ENCODE measurements at places on chromosomes 13 and 19.

- DNase-seq = no peak
Observed at GRCh38 chr13:43939086-43939485, 59.4 kb downstream of the LACC1 start.

DNA sequence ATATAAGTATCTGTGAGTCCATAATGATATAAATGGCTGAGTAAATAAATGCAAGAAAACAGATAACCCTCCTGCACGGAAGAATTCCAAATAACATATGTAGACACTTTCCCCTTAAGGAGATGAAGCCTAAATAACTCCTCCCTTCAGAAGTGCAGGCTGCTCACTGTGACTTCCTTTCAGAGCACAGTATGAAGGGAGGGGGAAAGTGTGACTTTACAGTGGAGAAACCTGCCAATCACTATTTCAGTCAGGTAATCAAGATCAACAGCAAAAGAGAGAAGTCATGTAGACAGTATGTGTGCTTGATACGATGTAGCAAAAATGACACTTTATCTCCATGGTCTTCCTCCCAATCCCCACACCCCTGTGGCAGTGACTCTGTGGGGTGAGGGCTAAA, 7.1 kb downstream of the GGACT start:
- DNase-seq = no peak

DNA sequence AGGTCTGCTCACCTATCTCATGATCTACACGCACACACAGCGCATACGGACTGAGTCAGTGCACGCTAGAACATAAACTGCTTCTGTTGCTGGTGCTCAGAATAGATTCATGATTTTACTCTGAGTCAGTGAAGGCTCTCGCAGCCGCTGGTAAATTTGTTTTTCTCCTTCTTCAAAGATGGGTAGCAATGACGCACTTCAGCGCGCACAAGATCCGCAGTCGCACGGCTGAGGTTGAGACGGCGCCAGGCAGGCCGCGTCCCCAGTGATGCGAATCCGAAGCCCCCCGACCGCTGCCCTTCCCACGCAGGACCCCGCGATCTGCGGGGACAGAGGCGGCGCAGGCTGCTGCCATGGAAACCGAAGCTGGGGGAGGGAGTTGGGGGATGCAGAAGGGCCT, 103.7 kb upstream of the USP29 start:
- DNase-seq = no peak

GRCh38 chr19:53880711-53881481, 1.1 kb upstream of the PRKCG start:
- no peak for DNase-seq

- DNase-seq = no peak
Observed at GRCh38 chr13:97300871-97301270, 78.7 kb downstream of the MBNL2 start.

GRCh38 chr19:33780746-33781145, 15.9 kb upstream of the KCTD15 start:
- DNase-seq = no peak

DNA sequence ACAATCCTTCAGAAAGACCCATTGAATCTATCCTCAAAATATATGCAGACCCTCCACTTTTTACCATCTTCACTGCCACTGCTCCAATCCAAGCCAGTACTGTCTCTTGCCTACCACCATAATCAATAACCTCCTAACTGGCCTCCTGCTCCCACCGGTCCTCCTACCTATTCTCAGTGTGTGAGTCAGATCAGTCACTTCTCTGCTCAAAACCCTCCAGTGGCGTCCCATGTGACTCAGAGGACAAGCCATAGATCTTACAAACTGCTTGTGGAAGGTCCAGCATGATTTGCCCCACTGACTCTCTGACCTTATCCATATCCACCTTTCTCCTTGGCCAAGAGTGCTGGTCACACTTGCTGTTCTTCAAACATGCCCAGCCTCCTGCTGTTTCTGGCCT, 23.4 kb upstream of the MBNL2 start:
- DNase-seq = no peak

DNA sequence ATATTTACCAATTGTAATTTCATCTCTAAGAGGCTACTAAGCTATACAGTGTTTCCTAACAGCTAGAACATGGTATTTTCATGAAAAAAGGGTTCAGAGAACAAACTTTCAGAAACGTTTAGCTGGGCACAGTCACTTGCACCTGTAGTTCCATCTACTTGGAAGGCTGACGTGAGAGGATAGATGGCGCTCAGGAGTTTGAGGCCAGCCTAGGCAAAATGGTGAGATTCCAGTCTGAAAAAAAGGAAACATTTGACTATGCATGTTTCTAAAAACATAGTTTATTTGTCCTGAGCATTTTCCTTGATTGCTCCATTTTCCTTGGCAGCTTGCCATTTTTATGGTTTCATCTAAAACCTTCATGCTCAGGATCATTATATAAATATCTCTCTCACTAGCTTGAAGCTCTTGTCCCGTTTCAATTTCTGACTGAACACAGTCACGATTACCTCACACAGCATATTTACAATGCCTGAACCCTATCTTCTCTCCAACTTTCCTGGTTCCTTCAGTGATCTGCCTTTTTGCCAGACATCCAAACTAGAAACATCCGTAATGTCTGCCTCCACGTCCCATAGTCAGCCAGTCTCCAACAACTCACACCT, 200.8 kb downstream of the RGCC start:
- DNase-seq = no peak

DNA sequence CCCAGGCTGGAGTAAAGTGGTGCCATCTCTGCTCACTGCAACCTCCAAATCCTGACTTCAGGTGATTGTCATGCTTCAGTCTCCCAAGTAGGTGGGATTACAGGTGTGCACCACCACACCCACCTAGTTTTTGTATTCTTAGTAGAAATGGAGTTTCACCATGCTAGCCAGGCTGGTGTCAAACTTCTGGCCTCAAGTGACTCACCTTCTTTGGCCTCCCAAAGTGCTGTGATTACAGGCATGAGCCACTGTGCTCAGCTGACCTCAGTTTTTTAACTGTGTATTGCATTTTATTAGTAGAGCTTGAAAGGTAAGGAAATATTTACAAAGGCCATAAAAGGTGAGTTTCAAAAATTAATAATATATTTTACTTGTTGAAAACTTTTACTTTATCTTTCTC, 2.3 kb downstream of the ZNF726 start:
- DNase-seq = no peak

DNA sequence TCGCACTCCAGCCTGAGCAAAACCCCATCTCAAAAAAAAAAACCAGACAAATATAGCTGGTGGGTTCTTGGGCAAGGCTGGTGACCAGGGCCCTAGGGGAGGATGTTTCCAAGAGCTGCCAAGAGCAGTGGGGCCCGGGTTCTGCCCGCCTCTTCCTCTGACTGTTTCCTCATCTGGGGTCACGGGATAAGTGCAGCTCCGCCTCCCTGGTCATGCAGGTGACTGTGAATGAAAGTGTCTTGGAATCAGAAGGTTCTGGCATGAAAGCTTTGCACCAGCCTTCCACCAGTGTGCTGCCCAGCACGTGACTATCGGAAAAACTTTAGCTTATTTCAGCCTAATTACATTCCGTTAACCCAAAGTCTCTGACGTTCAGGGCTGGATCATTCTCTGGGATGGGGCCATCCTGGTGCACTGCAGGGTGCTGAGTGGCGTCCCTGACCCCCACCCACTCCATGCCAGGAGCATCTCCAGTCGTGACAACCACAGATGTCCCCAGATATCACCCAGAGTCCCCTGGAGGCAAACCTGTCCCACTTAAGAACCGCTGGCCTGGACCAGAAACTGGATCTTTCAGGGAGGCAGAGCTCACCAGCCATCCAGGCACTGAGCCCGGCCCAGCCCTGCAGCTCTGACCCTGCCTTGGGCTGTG, 85.6 kb downstream of the GNG7 start:
- DNase-seq = no peak

DNA sequence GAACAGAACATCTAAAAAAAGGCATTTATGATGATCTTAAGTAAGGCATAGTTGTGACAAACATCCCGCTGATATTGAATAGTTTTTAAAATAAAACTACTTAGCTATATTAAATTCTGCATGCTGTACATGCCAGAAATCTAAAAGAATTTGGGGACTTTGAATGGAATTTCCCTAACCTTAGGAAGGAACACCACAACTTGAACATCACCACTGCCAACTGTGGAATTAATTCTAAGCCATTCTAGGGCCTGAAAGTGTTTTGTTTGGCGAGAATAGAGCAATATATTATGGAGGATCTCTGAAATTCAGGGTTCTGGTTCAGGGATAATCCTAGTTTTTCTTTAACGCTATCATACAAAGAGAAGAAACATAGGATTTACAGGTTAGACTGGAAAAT, 17.8 kb upstream of the LATS2 start:
- no peak for DNase-seq

- DNase-seq = no peak
Observed at GRCh38 chr19:7637374-7638256, 705 bp downstream of the STXBP2 start.

- DNase-seq = no peak
Observed at GRCh38 chr19:53773999-53774398, 50.1 kb downstream of the NLRP12 start.

- no peak for DNase-seq
Observed at GRCh38 chr19:18743784-18744418, 47.2 kb downstream of the COMP start.

- no peak for DNase-seq
Observed at GRCh38 chr19:47161876-47162489, 31.3 kb downstream of the SAE1 start.

- no peak for DNase-seq
Observed at GRCh38 chr19:19749117-19749907, 16.4 kb upstream of the ZNF14 start.

GRCh38 chr19:15779756-15780476, 7.5 kb upstream of the OR10H5 start:
- DNase-seq = peak; percentile 57

GRCh38 chr19:8577247-8577646, at the start of gene MYO1F:
Gene MYO1F (minus strand): TSS chr19:8577442. CDS start chr19:8577309, 133 bp downstream.
- no peak for DNase-seq

DNA sequence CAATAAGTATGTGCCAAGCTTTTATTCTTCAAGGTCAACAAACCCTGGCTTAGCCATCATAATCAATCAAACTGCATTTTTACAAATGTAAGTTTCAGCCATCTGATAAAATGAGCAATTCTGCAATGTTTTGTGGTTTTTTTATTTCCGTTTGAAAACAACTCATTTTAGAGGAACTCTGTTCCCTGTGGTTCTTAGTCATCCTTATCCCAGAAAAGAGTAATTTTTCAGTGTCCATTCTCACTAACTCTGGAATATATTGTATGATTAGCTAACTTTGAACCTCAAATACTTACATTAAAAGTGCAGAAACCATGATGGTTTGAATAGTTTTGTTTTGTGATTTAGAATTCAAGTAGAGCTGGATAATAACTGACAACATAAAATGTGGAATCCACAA, 87.6 kb downstream of the IRS2 start:
- no peak for DNase-seq

GRCh38 chr19:28985201-28985600, 227.8 kb downstream of the UQCRFS1 start:
- DNase-seq = no peak

Measured in NCI-H446 treated with DMSO at 0.1 percent for 48 hours (cell line).